NK-92 treated with Interleukin-12 subunit alpha and Interleukin-12 subunit beta, amount 100 ng/mL, for 24 hours (cell line): ENCODE measurements at places on chromosomes 5 and 9.

- no peak for DNase-seq
Observed at GRCh38 chr9:107721705-107722245, 232.2 kb upstream of the KLF4 start.

GRCh38 chr5:10645146-10645545 lies 81.3 kb downstream of the ANKRD33B start:
- DNase-seq: no peak

- DNase-seq: no peak
Observed at GRCh38 chr9:137199411-137200121, 975 bp downstream of the TPRN start.

- DNase-seq: no peak
Observed at GRCh38 chr9:10052181-10052580, 560.6 kb downstream of the PTPRD start.

DNA sequence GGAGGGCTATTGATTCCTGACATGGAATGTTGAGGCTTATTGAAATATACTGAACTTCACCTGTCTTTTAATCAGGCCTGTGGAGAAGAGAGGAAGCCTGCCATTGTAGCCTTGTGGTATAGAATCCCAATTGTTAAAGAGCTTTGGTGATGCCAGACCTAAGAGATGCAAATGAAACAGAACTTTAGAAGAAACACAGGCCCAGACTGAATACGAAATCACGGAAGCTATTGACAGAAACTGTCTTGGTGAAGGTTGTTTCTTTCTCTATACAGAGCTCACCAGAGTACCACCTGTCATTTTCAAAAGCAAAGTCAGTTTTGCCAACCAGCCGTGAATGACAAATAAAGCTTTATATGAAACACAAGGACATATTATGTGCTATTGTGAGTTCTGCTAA lies 660.3 kb downstream of the ISL1 start:
- DNase-seq: no peak

DNA sequence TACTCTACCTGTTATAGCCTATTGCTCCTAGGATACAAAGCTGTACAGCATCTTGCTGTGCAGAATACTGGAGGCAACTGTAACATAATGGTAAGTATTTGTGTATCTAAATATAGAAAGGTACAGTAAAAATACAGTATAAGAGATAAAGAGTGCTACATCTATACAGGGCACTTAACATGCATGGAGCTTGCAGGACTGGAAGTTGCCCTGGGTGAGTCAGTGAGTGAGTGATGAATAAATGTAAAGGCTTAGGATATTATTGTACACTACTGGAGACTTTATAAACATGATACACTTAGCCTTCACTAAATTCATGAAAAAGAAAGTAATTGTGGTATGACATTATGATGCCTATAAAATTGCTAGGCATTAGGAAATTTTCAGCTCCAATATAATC lies 65.5 kb upstream of the OSMR start:
- DNase-seq: no peak

DNA sequence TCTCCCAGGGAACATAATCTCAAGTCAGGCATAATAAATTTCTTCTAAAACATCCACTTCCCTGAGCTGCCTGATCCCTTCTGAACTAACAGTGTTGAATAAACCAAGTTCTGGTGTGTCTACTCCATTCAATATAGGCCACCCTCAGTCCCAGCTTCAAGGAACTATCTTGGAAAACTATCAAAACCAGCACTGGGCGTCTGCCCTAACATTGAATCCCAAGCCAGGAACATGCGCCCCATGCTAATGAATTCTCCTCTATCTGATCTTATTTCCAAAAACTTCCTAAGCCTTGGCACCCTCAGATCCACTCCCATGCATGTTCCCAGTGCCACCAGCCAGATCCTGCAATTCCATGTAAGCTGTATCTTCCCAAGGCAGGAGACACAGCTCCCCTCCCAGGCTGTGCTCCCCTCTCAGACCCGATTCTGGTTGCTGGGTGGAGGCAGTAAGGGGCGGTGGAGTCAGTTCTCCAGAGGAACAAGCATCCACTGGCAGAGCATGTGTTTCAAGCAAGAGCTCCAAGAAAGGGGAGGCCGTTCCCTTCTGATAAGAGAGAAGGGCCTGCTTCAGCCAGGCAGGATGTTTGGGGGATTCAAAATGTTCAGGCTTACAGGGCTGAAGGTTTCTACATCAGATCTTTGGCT lies 13.1 kb upstream of the FOXI1 start:
- DNase-seq: no peak

GRCh38 chr5:153601377-153601776 lies 110.9 kb downstream of the GRIA1 start:
- DNase-seq: no peak

GRCh38 chr5:148230240-148230639 lies 8.1 kb upstream of the MARCOL start:
- DNase-seq: no peak

GRCh38 chr5:643811-644271 lies 31.7 kb downstream of the CEP72 start:
- no peak for DNase-seq

DNA sequence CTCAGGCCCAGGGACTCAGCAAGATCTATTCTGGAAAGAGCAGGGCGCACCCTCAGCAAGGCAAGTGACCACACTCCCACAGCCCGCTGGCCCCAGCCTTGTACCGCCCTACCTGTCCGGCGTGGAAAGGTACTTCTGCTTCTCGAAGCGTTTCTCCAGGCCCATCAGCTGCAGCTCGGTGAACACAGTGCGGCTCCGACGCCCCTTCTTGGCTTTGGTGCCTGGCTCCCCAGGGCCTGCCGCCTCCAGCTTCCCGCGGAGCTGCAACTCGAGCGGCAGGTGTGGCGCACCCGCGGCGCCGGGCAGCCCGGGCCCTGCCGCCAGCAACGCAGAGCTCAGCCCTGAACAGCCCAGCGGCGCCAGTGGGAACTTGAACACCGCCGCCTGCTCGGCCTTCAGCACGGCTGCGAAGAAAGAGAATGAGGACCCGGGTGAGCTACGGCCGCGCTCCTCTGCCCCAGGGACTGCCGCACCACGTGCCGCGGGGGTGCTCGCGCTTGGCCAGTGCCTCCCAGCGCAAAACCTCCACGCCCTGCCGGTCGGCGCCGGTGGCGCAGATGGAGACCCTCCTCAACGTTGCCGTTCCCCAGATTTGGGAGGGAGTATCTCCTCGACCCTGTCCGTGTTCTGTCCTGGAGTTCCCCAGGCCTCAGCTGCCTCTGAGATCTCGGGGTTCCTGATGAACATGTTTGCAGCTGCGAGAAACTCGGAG lies 2.2 kb downstream of the BARX1 start:
- DNase-seq: no peak

DNA sequence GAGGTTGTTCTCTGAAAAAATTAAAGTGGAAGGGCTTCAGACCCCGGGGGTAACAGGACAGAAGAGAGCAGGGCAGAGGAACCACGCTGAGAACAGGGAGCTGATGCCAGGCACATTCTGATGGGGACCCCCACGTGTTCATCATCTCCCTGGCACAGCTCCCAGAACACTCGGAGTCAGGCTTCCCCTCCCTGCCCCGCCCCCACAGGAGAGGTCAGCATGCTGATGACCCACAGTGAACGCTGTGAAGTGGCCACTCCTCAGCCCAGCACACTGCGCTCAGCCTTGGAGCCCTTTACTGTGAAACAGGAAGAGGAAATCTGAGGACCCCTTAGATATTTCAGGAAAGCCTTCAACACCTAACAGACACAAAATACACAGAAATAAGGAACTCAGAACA lies 16.4 kb downstream of the RETREG1 start:
- no peak for DNase-seq

DNA sequence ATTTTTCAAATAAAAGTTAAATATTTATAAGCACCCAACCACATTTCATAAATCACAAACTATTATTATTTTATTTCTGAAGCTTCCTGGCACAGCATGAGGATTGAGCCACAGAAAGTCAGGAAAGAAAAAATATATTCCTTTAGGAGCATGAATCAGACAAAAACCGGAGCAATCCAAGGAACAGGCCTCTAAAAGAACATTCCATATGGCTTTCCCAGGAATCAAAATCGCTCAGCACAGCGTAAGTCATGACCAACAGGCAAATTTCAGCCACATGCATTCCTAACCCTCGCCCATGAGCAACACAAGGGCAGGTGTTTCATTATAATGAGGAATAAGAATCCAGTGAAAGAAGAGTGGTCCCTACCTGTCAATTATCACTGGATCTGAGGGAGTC lies 26.7 kb downstream of the EBF1 start:
- no peak for DNase-seq

DNA sequence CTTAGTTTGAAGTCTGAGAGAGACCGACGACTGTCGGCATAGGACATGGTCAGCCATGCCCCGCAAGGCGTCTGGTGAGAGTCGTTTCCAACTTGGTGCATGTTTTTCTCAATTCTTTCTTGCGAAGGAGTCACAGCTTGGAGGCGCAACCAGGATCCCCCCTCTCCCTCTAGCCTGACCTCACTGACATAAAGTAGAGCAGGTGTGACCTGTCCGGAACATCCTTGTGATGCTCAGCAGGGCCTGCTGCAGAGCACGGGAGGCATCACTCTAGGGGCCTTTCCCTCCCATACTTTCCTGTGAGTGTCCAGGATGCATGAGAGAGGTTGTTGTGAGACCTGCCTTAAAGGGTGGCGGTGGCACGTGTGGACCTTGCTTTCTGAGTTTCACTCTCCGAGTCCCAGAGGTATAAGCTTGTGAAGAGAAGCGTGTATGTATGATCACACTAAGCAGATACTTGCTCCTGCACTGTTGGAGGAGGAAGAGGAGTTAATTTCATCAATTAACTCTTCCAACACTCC lies 5.0 kb downstream of the TENT4A start:
- DNase-seq: no peak

DNA sequence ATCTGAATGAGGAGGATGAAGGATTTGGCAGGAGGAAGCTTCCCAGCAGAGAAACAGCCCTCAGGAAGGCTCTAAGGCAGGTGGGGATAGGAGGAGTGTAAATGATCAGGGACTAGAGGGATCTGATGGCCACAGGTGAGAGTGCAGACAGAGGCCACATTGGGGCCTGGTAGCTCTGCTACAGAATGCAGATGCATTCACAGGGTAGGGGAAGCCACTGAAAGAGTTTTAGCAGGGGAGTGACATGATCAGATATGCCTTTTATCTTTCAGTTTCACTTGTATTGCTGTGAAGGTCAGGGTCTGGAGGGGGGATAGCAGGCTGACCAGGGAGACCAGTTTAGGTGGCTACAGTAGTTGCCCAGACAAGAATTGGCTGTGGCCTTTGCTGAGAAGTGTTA lies 3.0 kb downstream of the TXNDC15 start:
- DNase-seq: no peak

GRCh38 chr5:38753141-38753540 lies 92.7 kb upstream of the OSMR start:
- DNase-seq: no peak

DNA sequence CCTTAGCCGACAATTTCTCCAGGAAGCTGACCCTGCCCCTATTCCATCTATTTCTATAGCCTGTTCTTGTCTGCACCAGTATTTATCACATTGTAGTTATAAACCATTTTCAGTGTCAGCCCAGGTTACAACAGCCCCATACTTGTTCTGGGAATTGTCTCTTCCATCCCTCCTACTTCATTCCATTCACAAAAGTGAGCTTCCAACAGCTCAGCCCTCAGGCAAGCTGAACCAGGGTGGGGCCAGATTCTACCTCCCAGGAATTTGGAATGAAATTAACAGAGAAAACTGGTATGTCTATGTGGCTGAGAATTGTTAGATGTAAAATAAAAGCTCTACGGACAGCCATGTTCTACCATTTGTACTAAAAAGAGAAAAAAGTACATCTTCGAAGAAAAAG lies 36.1 kb downstream of the STRBP start:
- no peak for DNase-seq

DNA sequence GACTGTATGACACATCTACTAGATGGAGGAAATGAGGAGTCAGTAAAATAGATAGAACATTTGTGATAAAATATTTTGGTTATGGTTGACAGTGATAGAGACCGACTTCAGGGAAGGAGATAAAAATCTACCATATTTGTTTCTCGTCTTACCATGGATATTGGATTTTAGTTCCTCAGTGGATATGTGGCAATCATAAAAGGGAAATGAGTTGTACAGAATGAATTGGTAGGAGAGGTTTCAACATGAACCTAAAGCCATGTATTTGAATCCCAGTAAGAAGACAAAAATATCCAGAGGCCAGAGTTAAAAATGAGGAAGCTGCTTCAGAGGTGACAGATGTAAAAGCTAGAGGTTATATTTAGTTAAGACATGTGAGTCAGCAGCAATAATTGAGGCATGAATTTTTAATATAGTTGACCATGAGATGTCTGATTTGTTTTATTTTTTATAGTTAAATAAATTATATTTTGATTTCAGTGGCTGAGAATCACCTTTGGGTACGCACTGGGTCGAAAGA lies 480.4 kb upstream of the TUSC1 start:
- no peak for DNase-seq

DNA sequence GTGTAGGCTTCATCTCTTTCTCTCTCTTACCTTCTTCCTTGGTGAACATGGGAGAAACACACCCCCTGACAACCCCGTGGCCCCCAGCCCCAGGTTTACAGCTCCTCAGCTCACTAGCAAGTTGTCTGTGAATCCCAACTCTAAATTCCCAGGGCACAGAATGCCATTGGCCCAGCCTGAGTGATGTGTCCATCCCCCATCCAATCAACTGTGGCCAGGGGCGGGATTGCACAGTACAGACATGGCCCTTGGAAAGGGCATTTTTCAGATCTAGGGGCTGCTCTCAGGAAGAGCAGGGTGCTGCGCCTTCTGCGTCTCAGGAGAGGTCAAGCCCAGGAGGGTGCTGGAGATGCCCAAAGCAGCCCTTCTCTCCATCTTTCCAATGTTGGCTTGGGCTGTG lies 48.2 kb upstream of the ASS1 start:
- no peak for DNase-seq

- DNase-seq: peak; percentile 14
Observed at GRCh38 chr9:78133751-78134150, 102.1 kb upstream of the CEP78 start.

DNA sequence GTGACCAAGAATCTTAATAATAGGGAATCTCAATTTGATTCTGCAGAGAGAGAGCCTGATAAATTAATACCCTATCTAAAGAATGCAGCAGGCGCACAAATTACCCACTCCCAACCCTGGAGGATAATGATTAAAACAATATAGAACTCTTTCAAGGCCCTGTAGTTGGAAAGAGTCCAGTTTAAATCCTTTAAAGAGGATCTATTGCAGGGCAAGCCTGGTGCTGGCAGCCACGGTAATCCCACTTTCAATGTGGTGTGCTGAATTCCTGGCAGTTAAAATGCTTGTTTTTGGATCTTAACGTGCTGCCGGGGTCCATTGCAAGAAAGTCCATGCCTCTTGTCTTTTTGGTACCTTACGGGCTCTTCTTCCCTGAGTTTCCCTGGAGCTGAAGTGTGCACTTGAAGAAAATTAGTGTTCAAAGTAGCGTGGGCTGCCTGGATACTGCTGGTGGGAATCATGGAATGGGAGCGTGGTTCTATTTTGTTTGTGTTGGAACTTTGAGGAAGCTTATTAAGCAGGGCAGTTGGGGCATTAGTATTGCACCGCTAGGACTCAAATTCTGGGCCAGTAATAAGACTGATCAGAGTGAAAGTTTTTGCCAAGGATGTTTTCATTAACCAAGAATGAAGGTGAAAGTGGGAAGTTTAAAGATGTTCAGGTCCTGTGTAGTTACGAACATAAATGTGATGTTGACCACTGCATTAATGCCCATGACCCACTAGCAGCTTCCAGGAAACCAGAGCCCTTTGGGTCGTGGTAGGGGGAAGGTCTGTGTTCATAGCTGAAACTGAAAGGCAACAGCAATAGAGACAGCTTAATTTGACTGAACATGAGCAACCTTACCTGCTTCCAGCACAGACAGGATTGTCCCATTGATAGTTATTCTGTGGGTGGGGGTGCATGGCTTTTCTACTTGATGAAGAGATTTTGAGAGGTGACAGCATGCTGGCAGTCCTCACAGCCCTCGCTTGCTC lies 20.8 kb downstream of the MARCHF6 start:
- no peak for DNase-seq
